Lower leg skin (tissue), 4 donors: ENCODE measurements at places on chromosomes 6 and 20.
A peak's percentile ranks its signal among the peaks of the same experiment; 100 is the strongest.

DNA sequence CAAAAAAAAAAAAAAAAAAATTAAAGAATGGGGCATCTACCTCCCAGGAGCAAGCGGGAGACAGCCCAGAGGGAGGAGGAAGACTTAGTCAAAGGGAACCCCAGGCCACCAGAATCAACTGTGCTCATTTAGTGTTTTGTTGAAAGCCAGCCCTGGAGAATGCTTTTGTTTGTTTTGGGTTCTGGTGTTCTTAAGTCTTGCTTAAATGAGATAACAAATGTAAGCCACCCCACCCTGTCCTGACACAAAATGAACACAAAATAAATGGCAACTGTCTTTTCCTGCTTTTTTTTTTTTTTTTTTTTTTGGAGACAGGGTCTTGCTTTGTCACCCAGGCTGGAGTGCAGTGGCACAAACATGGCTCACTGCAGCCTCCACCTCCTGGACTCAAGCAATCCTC lies 165.0 kb upstream of the JARID2 start:
- DNase-seq, result no peak

DNA sequence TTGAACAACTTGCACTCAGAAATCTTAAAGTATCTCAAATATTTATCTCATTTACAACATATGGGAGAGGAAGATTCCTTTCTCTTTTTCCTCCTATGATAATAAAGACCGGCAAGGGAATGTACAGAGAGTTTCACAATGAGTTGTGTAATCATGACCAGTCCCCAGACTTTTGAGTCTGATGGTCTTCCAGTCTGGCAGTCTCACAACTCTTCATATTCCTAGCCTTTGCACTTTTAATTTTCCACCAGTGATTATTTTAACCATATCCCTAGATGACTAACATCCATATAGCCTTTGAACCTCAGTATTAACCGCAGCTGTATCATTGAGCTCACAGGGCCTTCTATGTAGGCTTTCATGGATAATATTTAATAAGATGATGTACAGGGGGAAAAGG lies 278.5 kb downstream of the KHDC1L start:
- no peak for DNase-seq

GRCh38 chr6:92559003-92559402 lies 860.4 kb downstream of the EPHA7 start:
- no peak for DNase-seq

GRCh38 chr6:12092762-12093161 lies 80.7 kb downstream of the HIVEP1 start:
- no peak for DNase-seq

DNA sequence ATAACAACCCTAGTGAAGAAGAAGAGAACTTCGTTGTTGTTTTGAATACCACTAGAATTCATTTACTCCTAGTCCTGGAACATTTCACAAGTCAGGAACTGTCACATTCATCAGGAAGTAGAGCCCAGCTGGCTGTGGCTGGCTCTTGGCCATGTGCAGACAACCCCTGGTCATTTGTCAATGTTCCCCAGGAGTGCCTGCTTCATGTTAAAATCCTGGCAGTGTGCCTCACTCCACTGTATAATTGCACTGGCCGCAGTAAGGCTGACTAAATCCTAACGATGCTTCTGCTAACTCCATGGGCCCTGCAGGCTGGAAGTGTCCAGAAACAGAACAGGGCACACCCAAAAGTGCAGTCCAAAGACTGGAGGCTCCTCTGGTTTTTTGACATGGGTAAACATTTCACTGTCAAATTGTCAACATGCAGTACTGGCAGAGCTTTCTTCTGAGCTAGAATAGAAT lies 41.5 kb upstream of the ADGRF1 start:
- peak; percentile 90 for DNase-seq

DNA sequence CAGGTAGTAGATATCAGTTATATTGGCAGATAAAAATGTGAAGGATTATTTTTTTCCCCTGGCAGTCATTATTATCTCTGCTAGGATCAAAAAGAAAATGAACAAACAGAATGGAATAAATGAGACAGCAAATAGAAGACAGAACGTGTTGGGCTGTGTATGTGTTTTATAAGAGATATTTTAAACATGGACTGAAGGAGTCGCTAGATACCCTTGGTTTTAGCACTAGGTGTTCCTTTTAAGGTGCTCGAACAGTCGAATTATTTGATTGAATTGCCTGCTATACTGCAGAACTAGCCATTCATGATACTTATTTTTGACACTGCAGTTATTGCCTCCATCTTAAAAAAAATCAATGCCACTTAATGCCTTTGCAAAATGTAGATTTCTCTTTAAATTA lies 3.7 kb downstream of the GRIK2 start:
- no peak for DNase-seq

GRCh38 chr6:152783217-152783878 lies 32.8 kb downstream of the VIP start:
- DNase-seq, result no peak

DNA sequence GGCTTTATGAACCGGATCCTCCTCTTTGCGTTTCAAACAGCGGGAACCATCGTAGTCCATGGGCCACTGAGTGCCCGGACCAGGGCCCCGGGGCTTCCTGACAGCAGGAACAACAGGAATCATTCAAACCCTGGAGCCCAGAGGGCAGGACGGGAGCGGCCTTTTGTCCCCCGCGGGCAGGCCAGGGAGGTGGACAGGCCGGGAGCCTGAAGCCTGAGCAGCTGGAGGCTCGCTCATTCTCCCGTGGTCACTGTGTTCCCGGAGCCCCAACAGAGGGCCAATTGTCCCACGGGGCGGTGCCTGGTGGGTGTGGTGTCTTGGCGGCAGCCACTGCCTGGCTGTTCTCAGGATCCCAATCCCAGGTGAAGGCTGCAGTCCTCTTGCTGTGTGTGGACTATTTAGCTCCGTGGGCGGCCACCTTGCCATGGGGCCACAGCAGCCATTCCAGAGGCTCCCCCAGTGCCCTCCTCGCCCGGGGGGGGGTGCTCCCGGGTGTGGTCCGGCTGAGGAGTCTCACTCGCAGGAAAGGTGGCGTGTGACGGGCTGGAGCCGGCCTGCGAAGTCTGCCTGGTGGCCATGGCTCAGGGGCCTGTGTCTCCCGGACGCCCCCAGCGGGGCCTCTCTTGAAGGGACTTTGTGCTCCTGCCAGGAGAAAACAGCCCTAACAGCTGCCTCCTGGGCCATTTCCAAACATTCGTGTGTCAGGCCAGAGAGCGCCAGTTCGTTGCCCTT lies 77.2 kb upstream of the BHLHE23 start:
- DNase-seq, result no peak

GRCh38 chr6:28537509-28538140 lies 11.9 kb downstream of the GPX5 start:
- DNase-seq, result no peak

GRCh38 chr6:53340536-53340935 lies 8.2 kb downstream of the ELOVL5 start:
- DNase-seq, result no peak

DNA sequence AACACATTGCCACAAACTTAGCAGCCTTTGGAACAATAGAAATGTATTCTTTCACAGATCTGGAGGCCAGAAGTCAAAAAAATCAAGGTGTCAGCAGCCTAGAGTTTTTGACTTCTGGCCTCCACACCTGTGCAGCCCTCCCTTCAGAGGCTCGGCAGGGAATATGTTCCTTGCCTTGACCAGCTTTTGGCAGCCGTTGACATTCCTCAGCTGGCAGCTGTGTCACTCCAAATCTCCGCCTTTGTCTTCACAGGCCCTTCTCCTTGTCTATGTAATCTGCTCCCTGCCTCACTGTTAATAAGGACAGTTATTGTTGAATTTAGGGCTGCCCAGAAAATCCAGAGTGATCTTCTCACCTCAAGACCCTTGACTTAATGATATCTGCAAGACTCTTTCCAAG lies 17.2 kb upstream of the AHI1 start:
- DNase-seq, result no peak
